ENCODE measurements at places on chromosomes 12 and 14. TPM values are rescaled to one million over a fixed set of nuclear protein-coding genes. Genes with fewer than 3 reads are reported as not detected.

GTF2H3 gene
- total RNA-seq: 20.6 TPM

KRT74 gene
- total RNA-seq: not detected

HOXC10 gene
- not detected for total RNA-seq

CISTR gene
- not detected for total RNA-seq

RPL10L gene
- total RNA-seq: not detected

TOGARAM1 gene
- 14.1 TPM for total RNA-seq

DAAM1 gene
- total RNA-seq: 94.4 TPM

CCDC197 gene
- not detected for total RNA-seq

ADAMTS20 gene
- total RNA-seq: not detected

GPR132 gene
- total RNA-seq: 3.0 TPM
